Glomerular endothelial cell (primary cell): ENCODE measurements at places on chromosomes 2 and 18.
A peak's percentile ranks its signal among the peaks of the same experiment; 100 is the strongest.

DNA sequence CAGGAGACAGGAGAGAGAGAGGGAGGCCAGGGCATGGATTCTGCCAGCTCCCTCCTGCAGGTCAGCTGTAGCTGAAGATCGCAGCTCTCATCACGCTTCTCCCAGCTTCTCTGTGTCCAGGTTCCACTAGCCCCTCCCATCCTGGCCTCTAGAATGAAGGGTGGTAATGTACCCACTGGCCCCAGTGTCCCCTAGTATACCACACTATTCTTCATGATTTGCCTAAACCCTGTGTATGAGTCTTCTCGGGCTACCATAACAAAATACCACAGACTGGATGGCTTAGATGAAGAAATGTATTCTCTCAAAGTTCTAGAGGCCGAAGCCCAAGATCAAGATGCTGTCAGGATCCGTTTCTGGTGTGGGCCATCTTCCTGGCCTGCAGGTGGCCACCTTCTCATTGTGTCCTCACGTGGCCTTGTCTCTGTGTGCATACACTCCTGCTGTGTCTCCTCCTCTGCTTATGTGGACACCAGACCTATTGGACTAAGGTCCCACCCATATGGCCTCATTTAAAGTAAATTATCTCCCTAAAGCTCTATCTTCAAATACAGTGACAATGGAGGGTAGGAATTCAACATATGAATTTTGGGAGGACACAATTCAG is 77.3 kb downstream of the TNFRSF11A start:
- DNase-seq, result no peak

GRCh38 chr2:225559072-225559415 is 159.5 kb downstream of the NYAP2 start:
- no peak for DNase-seq

- DNase-seq, result no peak
Measured at GRCh38 chr2:224030786-224031185, 8.3 kb downstream of the SERPINE2 start.

DNA sequence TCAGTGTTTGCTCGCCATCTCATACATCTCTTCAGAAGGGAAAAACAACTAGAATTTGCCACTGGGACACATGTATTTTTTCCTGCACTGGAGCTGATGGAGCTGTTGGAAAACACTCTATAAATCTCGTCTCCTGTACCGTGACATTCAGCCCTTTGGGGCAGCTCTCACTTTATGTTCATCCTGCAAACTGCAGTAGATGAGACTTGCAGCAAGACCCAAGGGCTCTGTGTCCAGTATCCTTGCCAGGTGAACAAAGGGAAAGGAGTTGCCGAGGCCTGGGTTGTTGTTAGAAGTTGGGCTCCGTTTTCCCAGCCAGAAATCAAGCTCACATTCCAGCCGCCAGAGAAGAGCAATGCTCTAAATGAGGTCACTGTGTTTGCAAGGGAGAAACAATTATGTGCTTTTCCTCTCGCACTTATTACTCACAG is 285.1 kb downstream of the SLC4A3 start:
- no peak for DNase-seq

- peak; percentile 47 for DNase-seq
Measured at GRCh38 chr2:223549215-223549614, 52.9 kb downstream of the SCG2 start.

GRCh38 chr18:76857476-76857875 is 35.1 kb downstream of the ZNF236 start:
- DNase-seq, result no peak

DNA sequence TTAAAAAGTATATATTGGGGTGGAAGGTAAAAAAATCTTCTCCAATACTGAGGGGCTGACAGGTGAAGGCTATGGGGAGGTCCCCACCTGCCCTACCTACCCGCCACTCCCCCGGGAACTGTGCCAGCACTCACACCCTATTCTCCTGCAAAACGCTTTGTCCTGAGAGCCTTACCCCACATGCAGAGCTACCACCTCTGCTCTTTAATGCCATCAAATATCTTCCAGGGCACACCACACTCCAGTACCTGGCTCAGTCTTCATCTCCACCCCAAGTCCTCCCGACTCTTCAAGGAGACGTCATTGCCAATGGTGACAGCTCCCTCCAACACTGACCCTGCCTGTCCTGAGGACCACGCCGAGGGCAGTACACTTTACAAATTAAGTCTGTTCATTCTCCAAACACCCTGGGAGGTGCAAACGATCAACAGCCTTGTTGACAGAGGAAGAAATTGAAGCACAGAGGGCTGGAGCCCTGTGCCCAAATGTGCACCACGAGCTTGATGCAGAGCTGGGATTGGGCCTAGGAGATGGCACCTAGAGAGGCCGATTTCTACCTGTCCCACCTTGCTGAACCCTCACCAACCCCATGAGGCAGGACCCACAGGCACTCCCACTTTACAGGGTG is 6.0 kb upstream of the GPR55 start:
- no peak for DNase-seq

DNA sequence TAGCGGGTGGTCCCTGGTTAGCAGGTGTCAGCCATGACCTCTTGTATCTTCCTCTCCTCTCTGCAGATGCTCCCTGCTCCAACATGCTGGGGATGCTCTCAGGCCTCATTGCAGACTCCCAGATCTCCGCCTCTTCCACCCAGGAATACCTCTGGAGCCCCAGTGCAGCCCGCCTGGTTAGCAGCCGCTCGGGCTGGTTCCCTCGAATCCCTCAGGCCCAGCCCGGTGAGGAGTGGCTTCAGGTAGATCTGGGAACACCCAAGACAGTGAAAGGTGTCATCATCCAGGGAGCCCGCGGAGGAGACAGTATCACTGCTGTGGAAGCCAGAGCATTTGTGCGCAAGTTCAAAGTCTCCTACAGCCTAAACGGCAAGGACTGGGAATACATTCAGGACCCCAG is 60.8 kb downstream of the NRP2 start:
- no peak for DNase-seq

DNA sequence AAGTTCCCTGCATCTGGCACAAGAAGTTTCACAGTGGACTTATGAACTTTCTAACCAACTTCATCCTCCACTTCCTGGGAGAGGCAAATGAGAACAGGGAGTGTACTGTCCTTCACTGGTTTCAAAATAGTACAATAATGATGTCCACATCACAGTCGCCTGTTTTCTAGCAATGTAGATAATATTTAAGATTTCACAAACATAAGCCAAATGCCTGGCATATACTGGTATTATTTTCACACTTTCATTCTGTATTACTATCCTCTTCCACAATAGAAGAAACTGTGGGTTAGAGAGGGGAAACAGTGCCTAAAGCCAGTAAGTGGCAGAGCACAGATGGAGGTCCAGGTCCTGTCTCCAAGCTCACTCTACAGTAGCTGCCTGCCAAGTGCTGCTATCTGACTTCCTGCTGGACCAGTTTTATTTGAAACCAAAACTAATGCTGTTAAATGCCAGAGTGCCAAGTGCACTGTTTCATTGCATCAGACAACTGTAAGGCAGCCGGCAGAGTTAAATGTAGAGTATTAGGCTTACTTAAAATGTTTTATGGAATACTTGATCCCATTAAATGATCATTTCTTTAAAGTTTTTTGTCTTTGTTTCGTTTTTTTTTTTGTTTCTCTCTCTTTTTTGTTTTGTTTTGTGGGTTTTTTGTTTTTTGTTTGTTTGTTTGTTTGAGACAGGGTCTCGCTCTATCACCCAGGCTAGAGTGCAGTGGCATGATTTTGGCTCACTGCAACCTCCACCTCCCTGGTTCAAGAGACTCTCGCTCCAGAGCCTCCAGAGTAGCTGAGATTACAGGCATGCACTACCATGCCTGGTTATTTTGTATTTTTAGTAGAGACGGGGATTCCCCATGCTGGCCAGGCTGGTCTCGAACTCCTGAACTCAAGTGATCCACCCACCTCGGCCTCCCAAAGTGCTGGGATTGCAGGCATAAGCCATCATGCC is 15.1 kb downstream of the COBLL1 start:
- no peak for DNase-seq

- DNase-seq, result no peak
Measured at GRCh38 chr2:114082731-114083433, 193.0 kb downstream of the ACTR3 start.

DNA sequence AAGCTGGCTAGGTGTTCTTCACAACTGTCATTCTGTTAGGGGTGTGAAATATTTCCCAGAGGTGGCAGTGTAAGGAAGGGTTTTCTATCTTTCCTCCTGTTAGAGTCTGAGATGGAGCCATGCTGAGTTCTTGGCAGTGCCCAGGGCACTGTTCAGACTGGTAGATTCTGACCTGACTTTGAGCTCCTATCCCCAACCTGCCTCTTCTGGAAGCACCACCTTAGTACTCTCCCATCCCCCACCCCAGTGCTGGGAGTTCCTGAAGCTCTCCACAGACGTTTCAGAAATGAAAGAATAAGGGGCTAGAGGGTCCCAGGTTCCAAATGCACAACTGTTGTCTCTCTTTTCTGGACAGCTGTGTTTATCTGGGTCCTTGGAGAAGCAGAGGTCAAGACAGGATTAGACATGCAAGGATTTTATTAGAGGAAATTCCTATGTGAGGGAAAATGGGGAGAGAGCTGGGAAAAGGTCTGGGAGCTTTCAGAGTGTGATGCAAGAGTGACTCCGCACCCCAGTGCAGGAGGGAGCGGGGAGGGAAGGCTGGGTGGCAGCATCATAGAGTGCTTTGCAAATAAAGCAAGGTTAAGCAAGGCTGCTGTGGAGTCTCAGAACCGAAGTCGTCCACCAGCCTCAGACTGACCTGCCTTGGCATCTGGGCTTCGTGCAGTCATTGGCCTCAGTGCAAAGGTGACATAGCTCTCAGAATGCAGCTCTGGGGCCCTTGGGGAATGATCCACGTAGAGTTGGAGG is 75.5 kb downstream of the SLC4A3 start:
- no peak for DNase-seq

DNA sequence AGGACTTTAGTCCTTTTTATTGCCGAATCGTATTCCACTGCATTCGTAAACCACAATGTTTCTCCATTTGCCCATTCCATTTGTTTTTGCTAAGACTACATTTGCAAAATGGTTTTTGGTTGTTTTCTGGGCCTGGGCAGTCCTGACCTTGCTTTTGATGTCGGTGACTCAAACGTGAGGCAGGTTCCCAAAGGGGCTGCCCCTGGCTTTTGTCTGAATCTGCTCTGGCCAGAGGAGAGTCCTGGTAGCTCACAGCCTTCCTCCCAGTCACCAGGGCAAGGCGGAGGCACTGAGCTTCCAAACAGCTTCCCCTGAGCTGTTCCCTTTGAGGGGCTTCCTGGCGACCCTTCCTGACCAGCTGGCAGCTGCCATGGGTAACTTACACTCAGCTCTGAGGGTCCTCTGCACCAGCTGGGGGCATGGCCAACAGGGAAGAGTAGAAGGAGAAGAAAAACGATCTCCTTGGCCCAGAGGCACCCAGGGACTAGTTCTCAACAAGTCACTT is 47.8 kb downstream of the EDAR start:
- DNase-seq, result no peak

GRCh38 chr2:46520130-46520711 is 40.9 kb downstream of the TMEM247 start:
- no peak for DNase-seq

GRCh38 chr2:42087857-42088195 is 40.0 kb downstream of the PKDCC start:
- no peak for DNase-seq

GRCh38 chr18:50126471-50126870 is 68.5 kb downstream of the MYO5B start:
- DNase-seq, result no peak

GRCh38 chr2:207901829-207902228 is 123.5 kb downstream of the PLEKHM3 start:
- DNase-seq, result no peak

GRCh38 chr2:189179570-189179950 is at the start of gene COL5A2:
COL5A2 (minus strand) TSS chr2:189179761; CDS start chr2:189179604, 157 bp downstream.
- peak; percentile 58 for DNase-seq

- DNase-seq, result peak; percentile 88
Measured at GRCh38 chr2:68849579-68850030, 21.6 kb downstream of the BMP10 start.

DNA sequence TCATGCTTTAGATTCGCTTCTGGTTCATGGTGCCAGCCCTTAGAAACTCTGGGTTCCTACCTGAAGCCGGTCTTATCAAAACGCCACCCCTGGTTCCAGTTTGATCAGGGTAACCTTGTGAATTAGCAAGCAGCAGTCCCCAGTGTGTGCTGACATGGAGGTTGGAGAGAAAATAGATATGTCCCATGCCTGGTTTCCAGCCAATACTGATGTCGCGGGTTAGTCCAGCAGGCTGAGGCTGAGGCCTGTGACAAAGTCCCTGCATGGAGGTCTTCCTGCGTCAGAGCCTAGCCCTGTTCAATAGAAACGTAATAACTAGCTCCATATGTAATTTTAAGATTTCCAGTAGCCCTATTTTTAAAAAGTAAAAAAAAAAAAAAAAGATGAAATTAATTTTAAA is 28.2 kb downstream of the LPIN1 start:
- DNase-seq, result no peak

GRCh38 chr2:98484121-98484557 is 39.5 kb downstream of the INPP4A start:
- no peak for DNase-seq

DNA sequence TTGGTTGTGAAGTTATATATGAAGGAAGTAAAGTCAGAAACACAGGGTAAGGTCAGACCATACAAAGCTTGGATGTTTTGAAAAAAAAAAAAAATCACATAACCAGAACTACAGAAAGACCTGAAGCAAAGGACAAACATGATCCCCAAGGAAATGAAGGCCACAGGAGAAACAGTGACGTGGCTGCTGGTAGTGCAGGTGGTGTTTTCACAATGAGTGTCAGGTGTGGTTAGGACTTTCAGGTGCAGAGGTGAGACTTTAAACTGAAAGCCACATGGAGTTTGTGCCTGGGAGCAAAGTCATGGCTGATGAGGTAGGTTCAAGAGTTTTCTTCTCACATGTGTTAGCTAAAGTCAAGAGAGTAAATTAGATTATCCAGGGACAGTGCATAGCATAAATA is 270.7 kb downstream of the PIEZO2 start:
- DNase-seq, result no peak

- peak; percentile 18 for DNase-seq
Measured at GRCh38 chr2:64586883-64587481, 62.9 kb downstream of the AFTPH start.

- no peak for DNase-seq
Measured at GRCh38 chr2:16671760-16672159, 6.1 kb upstream of the CYRIA start.

DNA sequence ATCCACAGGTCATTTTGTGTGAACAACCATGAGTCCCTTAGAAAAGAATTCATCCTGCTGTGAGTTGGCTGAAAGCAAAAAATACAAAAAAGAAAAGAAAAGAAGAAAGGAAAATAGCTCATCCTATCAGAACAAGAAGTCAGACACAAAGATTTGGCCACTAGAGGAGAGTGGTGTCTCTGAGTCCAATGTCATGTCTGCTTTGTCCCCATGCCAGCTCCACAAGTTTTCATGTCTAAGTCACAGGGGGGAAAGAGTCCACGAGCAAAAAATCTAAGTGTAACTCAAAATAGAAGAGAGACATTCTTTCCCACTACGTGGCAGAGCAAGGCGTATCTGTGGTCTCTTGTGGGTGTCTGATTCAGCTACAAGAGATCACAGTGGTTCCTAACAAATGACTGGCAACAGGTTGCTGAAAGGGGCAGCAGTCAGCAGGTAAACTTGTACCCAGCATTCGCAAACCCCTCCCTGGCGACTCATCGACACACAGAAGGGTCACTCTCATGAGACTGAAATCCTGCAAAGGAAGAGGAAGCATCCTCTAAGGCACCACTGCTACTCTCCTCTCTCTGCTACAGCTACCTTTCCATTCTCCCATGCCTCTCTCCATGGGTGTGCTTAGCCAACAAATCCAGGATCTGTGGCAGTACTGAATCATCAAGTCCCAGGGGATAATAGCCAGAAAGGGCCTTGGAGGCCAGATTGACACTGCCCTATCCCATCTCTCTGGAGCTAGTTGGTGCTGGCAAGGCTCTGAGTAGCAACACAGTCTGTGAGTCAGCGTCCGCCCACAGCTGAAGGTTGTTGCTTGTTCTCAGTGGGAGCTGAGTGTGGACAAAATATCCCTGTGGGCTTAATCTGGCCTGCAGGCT is 123.0 kb upstream of the SLC39A10 start:
- no peak for DNase-seq
